ENCODE measurements at places on chromosomes 11 and 22. TPM values are rescaled to one million over a fixed set of nuclear protein-coding genes. Genes with fewer than 3 reads are reported as not detected.

MS4A6E gene
- total RNA-seq = not detected

HIC2 gene
- total RNA-seq = 4.3 TPM

CSKMT gene
- total RNA-seq = 8.4 TPM

CRYBA4 gene
- not detected for total RNA-seq

TRIM49B gene
- not detected for total RNA-seq

VPS37C gene
- 20.5 TPM for total RNA-seq

FGF3 gene
- total RNA-seq = not detected

EED gene
- 14.1 TPM for total RNA-seq

PDGFD gene
- 0.45 TPM for total RNA-seq

KRTAP5-7 gene
- not detected for total RNA-seq

MS4A7 gene
- total RNA-seq = not detected

ZP1 gene
- total RNA-seq = 0.49 TPM

NPAS4 gene
- total RNA-seq = 1.2 TPM

RASGRP2 gene
- 4.7 TPM for total RNA-seq

ABCC8 gene
- not detected for total RNA-seq

RAG2 gene
- not detected for total RNA-seq

VEGFB gene
- total RNA-seq = 165 TPM

BRSK2 gene
- 1.8 TPM for total RNA-seq

DPAGT1 gene
- 41.2 TPM for total RNA-seq

RFPL3 gene
- not detected for total RNA-seq

TMEM126B gene
- 42.3 TPM for total RNA-seq

NRXN2 gene
- total RNA-seq = 3.0 TPM

CAPRIN1 gene
- total RNA-seq = 205 TPM

SUSD2 gene
- total RNA-seq = 1.00 TPM

LSP1 gene
- 7.4 TPM for total RNA-seq

OR8G5 gene
- not detected for total RNA-seq

C22orf42 gene
- total RNA-seq = not detected

ASCL2 gene
- total RNA-seq = not detected

MUC5B gene
- not detected for total RNA-seq

EFCAB6 gene
- total RNA-seq = 1.1 TPM

SLC5A12 gene
- 0.97 TPM for total RNA-seq

ZNF214 gene
- 1.4 TPM for total RNA-seq

OR51M1 gene
- total RNA-seq = not detected

MMP27 gene
- total RNA-seq = not detected

C11orf65 gene
- not detected for total RNA-seq

IL17RA gene
- total RNA-seq = 11.6 TPM

PGGHG gene
- total RNA-seq = 49.5 TPM

TRIM6 gene
- 2.1 TPM for total RNA-seq

OR51F2 gene
- not detected for total RNA-seq

OR2D3 gene
- total RNA-seq = not detected
